ENCODE measurements at places on chromosomes 7 and 10.

GRCh38 chr10:7488418-7488829 is 77.6 kb upstream of the SFMBT2 start:
- DNase-seq, result no peak

DNA sequence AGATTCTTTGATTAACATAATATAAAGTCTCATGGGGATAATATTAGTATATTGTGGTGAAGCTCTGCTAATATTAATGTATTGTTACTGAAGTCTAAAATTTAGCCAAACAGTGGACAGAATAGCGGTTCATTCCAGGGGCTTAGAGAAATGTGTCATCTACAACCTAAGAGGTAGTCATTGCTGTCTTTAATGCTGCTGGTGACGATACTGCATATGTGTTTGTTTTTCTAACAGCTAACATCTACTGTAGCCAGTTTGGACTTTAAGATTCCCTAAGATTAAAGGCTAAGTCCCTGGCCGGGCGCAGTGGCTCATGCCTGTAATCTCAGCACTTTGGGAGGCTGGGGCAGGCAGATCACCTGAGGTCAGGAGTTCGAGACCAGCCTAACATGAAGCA is 102.0 kb upstream of the SAMD8 start:
- no peak for DNase-seq

GRCh38 chr7:75596727-75597614 is 104.9 kb downstream of the SPDYE5 start:
- DNase-seq, result no peak

DNA sequence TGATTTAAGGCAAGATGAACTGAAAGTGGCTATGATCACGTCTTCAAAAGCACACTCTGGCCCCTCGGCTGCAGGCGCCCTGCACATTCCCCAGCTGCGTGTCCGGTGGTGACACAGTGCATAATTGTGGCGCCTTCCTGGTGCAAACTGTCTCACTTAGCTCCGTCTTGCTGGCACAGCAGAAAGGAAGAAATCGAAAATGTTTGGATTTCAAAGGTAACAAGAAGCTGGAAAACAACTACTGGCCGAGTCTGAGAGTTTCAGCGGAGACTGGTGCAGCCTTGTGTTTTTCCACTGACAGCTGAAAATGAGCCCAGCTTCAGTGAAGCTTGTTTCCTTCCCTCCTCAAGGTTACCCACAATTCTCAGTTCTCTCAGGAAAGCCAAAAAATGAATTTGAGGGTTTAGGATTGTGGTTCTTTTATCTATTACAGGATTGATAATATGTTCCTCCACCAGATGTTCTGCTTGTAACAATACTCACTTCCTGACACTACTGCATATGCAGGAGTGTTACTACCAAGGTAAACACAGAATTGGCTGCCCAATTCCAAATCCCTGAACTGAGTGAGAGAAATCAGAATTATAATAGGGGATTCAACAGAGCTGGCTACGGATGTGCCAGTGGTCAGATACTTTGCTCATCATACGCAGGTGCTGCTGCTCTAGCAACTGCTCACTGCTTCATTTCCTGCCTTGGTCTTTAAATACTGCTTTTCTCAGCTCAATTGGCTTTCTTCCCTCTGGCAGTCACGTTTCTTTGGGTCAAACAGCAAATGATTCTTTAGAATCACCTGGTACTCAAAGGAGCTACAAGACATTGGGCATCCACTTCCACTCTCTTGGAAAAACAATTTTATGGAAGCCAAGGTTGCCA is 63.7 kb downstream of the TRUB1 start:
- no peak for DNase-seq

DNA sequence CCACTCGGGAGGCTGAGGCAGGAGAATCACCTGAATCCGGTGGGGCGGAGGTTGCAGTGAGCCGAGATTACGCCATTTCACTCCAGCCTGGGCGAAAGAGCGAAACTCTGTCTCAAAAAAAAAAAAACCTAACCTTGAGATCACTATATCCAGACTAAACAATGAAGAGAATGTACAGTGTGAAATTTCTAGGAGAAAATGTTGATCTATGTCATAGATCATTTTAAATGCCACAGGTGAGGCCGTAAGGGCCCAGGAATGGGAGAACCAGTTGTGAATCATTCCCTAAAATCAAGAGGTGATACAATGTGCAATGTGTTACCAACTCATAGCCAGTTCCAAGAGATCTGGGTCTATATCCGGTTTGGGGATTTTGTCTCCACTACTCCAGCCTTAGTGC is 158.0 kb downstream of the CACNB2 start:
- DNase-seq, result no peak

GRCh38 chr7:54799792-54800191 is 40.8 kb upstream of the SEC61G start:
- no peak for DNase-seq

DNA sequence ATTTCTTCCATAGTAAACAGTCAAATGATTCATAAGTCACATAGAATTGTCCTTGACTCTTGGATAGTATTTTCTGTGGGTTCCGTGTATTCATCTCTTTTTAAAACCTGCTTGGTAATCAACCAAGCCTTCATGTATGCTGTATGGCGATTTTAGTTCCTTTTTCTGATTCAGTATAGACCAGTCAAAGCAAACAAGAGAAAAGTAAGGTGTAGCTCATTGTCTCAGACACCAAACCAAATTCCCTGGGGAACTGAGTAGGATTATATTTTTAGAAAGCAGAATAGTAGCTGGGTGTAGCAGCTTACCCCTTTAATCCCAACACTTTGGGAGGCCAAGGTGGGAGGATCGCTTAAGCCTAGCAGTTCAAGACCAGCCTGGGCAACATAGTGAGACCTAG is 240.5 kb downstream of the BBS9 start:
- no peak for DNase-seq

DNA sequence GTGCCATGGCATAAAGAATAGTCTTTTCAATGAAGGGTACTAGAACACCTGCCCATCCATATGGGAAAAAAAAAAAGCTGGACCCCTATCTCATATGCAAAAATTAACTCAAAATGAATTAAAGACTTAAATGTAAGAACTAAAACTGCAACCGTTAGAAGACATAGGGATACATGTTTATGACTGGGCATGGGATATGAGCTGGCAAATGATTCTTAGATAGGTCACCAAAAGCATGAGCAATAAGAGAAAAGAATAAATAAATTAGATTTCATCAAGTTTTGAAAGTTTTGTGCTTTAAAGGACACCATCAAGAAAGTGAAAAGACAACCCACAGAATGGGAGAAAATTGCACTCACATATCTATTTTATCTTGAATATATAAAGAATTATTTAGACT is 222.0 kb downstream of the ADK start:
- DNase-seq, result no peak

DNA sequence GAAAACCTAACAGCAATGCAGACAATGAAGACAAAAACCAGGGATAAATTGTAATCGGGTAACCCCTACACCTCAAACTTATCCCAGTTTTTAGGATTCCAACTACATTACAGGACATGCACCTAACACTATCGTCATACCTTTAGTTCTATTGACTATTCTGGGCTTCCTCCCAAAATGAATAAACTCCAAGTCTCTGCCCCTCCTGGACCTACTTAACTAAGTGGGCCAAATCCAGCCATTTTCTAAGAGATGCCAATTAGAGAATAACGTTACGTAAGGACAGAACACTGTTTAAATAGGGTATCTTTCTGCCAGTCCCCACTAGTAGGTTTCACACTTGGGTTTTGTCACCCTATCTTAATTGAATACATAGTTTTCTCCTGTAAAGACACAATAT is 253.1 kb upstream of the MKLN1 start:
- DNase-seq, result no peak

DNA sequence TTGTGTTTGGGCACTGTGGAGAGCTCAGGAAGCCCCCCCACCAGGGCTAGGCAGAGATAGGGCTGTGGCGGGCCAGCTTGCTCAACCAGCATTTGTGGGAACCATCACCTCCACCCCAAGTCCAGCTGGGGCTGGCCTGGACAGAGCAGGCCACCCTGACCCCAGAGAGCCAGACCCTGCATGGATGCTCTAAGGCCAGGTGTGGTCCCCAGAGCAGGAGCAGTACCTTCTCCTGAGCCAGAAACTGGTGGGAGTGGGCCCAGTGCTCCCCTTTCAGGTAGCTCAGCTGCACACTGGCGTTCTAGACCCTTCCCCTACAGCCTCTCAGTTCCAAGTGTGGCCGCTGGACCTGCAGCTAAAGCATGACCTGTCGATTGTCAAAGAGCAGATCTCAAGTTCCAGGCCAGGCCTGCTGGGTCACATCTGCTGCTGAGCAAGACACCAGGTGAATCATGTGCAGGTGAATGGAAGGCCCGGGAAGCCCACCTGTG is 57.2 kb downstream of the RASGEF1A start:
- peak; percentile 12 for DNase-seq

DNA sequence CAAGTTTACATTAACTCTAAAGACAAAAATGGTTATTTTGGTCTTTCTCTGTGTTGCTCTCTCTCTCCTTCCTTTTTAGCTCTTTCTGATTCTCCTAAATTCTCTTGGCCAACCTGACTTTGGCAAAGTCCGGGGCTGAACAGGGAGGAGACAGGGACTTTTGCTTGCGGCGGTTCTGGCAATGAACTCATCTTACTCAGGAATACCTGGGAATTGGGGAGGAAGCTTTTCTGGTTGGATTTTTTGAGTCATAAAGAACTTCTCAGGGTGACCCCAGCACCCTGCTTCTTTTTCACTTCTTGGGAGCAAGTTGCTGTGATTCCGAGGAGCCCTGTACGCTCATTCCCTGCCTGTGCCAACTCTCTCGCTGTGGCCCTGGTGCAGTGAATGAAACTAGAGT is 16.0 kb downstream of the GATA3 start:
- no peak for DNase-seq

DNA sequence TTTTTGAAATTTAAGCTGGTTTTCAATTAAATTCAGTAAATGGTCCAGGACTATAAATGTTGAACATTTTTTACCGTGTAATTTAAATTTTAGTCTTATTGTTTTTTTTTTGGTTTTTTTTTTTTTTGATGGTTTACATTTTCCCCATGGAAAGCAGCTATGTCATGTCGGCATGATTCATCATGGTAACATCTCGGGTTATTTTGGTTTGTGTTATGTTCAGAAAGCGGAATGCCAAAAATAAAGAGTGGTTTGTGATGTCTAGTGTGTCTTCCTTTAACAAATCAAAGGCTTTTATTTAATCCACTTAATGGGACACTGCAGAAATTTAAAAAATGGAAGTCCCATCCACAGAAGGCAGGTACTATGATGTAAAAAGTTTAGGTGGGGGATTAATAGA is 58.5 kb downstream of the TRUB1 start:
- no peak for DNase-seq

- DNase-seq, result no peak
These were observed 18.6 kb upstream of the VCL start for GRCh38 chr10:73979141-73979808.

GRCh38 chr7:135536150-135536549 is 21.6 kb upstream of the NUP205 start:
- no peak for DNase-seq

GRCh38 chr7:51376420-51377092 is 59.9 kb upstream of the COBL start:
- no peak for DNase-seq

GRCh38 chr7:7157177-7157886 is 25.0 kb upstream of the C1GALT1 start:
- DNase-seq, result peak; percentile 43

DNA sequence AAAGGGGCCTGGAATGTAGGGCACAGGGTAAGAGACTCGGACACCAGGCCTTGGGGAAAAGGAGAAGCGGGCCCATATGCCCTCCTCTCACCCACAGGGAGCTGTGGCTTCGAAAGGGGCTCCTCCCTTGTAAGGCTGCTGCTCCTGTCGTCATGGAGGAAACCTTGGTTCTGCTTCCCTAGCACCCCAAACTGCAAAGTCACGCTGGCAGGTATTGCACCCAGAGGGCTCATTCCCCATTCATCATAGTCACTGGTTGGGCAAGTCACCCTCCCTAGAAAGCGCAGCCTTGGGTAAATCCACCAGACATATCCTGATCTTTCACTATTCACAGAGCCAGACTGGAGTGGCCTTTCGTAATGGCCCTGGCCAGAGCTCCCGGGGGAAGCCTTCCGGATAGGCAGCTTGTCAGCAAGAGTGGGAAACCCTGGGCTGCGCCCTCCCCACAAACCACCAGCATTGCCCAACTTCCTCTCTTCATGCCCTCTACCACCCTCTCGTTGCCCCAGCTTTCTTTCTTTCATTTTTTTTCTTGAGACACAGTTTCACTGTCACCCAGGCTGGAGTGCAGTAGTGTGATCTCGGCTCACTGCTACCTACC is 121.0 kb downstream of the HIP1 start:
- DNase-seq, result peak; percentile 27

DNA sequence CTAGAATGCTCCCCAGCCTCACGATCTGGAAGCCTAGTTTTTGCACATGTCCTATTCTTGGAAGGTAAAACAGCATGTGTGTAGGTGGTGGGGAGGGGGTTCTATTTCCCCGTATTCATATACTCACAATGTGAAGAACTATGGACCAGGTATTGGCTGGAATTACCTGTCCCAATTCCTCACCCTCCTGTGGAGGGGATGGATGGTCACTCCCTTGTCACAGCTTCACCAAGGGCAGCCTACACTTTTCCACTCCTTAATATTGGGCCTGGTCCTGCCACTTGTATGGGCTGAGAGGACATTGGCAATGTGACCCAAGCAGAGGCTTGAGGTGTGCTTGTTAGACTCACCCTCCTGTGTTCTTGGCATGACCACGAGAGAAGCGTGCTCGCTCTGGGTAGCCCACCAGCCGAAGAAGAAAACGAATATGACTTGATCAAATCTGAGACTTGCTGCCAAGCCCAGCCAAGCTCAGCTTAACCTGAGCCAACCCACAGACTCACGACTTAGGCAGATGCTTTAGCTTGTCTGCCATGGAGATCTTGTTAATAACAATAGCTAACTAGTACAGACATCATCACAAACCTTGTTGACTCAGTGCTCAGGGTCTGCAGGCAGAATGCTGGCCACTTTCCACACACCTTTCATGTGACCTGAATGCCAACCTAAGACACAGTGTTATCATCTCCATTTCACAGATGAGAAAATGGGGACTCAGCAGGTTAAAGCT is 17.2 kb downstream of the ZNF488 start:
- DNase-seq, result no peak

DNA sequence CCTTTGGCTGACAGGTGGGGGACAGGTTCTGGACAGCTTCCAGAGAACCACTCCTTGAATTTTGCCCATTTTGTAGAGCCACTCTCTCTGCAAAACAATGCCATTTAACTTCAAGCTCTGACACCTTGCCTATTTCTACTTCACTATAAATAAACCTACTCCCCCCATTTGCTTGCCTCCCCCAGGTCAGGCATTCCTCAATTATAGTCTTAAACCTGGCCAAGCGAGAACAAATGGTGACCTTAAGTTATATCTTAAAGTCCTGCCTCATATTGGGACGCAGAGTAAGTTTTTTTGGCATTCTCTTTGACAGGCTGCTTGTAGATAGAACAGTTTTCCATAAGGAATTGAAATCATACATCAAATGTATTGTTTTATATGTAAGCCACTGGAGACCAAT is 706.9 kb downstream of the LRMDA start:
- DNase-seq, result no peak

GRCh38 chr7:14836571-14837189 is 65.9 kb downstream of the DGKB start:
- DNase-seq, result no peak

DNA sequence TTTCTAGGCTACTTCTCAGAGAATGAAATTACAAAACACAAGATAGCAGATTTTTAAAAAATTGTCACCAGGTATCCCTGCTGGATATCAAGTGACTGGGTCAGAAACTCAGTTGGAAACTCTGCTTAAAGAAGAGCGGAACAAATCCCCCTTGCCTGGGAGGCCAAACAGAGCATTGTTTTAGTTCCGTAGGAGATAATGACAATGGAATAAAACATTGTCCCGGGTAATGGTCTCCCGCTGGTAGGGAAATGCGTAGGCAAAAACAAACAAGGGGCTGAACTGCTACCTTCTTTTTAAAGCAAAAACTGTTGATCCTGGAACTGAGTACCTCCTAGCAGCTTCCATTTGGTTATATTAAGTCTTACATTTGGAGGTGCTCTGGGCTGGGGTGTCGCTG is 21.3 kb upstream of the VAX1 start:
- no peak for DNase-seq
